Daoy (cell line): ENCODE measurements at places on chromosomes 13 and 19. TPM values are rescaled to one million over a fixed set of nuclear protein-coding genes. Genes with fewer than 3 reads are reported as not detected.

- DNase-seq = peak; percentile 100
Measured at GRCh38 chr19:44741841-44742329, 6.6 kb upstream of the BCL3 start.

DNA sequence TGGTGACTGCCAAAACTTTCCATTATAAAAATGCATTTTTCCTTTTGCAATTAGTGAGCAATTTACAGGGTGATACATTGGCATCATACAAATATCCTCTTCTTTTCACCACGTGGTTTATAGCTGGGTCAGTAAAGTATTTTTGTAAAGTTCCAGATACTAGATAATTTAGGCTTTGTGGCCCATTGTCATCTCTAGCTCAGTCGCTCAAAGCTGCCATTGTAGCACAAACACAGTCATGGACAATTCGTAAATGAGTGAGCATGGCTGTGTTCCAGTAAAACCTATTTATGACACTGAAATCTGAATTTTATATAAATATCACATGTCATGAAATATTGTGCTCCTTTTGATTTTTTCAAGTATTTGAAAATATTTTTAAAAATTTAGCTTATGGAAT lies 162.9 kb downstream of the USP12 start:
- DNase-seq = no peak

- DNase-seq = no peak
Measured at GRCh38 chr13:48866249-48866648, 109.5 kb upstream of the FNDC3A start.

DNA sequence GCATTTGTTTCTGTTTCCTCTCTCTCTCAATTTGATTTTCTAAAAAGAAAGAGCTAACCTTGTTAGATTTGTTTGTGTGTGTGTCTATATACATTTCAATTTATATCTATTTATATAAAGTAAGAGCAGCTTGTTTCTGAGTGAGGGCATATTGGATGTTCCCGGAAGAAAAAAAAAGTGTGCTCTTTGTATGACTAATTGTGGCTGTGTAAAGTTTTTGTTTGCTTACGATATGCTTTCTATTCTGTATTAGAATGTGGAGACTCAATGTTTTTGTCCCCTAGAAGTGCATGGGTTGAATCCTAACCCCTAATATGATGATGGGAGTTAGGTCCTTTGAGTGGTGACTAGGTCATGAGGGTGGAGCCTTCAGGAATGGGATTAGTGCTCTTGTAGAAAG lies 66.6 kb upstream of the C1QTNF9B start:
- no peak for DNase-seq

- DNase-seq = peak; percentile 99
Measured at GRCh38 chr19:12945479-12946091, at the start of gene RAD23A. RAD23A (plus strand) TSS chr19:12945862; CDS start chr19:12945949, 87 bp downstream.

GRCh38 chr13:28564030-28564429 lies 69.1 kb upstream of the FLT1 start:
- DNase-seq = no peak

- no peak for DNase-seq
Measured at GRCh38 chr13:99199541-99200431, 868 bp upstream of the UBAC2 start.

DNA sequence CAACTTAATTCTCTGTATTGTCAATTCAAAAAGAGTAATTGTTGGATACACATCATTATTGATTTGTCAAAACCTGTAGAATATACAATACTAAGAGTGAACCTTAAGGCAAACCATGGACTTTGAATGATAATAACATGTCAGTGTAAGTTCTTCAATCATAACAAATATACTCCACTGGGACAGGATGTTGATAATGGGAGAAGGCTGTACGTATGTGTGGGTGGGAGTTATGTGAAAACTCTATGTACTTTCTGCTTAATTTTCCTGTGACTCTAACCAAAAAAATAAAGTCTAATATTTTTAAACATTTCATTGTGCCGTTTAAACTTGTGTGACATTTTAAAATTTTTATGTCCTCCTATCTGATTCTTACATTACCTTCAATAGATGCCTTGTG lies 526.7 kb downstream of the SUCLA2 start:
- no peak for DNase-seq

GRCh38 chr19:33156334-33156733 lies 24.4 kb downstream of the WDR88 start:
- no peak for DNase-seq

The PNMA8A gene
- 4.4 and 4.6 TPM in 2 replicates for total RNA-seq

The C13orf46 gene
- not detected in 2 replicates for total RNA-seq

The SLC46A3 gene
- 7.1 and 12.7 TPM in 2 replicates for total RNA-seq
